ENCODE measurements at places on chromosomes 4 and X.

GRCh38 chr4:40789031-40789430 is 39.3 kb downstream of the NSUN7 start:
- DNase-seq, result no peak

GRCh38 chr4:41205130-41205529 is 9.2 kb downstream of the APBB2 start:
- DNase-seq, result no peak

GRCh38 chrX:110123331-110123782 is 120.4 kb downstream of the TMEM164 start:
- no peak for DNase-seq

- no peak for DNase-seq
Observed at GRCh38 chr4:1413204-1413663, 7.0 kb upstream of the NKX1-1 start.

- DNase-seq, result no peak
Observed at GRCh38 chr4:6781561-6781960, 966 bp upstream of the KIAA0232 start.

- DNase-seq, result no peak
Observed at GRCh38 chrX:37357436-37357835, 8.3 kb downstream of the PRRG1 start.

GRCh38 chr4:147334478-147334877 is 146.4 kb upstream of the EDNRA start:
- no peak for DNase-seq

GRCh38 chr4:75639124-75639695 is 8.9 kb upstream of the CDKL2 start:
- no peak for DNase-seq

GRCh38 chr4:74006009-74006476 is 7.6 kb upstream of the CXCL5 start:
- DNase-seq, result no peak

DNA sequence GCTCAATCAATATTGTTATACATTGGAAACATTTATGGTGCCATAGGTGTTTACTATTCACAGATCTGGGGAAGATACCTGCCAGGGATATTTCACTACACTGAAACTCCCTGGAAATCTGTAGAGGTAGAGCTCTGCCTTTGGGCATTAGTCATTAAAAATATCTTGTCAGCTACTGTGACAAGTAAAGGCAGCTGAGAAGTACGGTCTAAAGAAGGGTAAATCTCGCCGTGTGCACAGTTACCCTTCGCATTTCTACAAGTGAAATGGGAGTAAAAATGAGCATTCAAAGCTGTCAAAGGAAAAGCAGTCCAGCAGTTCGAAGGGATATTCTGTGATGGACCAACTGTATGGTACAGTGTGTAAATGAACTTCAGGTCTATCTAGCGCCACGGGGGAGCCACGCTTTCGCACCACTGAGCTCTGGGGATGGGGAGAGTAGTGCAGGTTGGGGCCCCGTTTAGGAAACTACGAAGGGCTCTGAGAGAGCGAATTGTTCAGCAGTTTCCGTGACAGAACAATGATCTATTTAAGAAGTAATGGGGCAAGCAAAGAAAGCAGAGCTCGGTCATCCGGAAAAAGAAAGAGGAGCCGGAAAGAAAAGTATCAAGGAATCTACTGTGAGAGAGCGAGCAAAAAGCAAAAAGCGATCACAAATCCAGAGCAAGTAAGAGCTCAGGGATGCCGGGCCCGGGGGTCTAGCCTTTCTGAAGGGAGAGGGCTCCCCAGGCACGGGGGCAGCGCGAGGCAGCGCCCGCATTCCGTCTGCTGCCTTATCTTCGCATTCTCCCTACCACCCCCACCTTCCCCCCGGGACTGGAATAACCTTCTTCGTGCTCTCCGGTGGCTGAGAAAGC is 646 bp downstream of the TIGD4 start:
- peak; percentile 16 for DNase-seq

DNA sequence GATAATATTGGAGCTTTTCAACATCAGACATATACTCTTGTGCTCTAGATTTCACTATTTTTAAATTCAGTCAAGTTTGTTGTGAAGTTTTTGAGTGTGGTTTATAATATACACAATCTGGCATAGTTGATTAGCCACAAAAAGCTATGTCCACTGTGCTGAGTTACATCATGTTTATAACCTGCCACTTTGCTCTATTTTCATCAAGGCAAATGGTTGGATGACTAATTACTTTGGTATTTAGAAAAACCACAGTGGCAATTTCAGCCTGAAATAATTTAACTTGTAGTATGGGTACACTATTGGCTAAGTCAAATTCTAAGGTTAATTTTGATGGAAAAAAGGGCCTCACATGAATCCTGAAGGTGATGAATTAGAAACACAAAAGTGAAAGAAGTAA is 262.6 kb downstream of the C4orf33 start:
- no peak for DNase-seq

- DNase-seq, result no peak
Observed at GRCh38 chr4:2500547-2500946, 31.6 kb downstream of the RNF4 start.

DNA sequence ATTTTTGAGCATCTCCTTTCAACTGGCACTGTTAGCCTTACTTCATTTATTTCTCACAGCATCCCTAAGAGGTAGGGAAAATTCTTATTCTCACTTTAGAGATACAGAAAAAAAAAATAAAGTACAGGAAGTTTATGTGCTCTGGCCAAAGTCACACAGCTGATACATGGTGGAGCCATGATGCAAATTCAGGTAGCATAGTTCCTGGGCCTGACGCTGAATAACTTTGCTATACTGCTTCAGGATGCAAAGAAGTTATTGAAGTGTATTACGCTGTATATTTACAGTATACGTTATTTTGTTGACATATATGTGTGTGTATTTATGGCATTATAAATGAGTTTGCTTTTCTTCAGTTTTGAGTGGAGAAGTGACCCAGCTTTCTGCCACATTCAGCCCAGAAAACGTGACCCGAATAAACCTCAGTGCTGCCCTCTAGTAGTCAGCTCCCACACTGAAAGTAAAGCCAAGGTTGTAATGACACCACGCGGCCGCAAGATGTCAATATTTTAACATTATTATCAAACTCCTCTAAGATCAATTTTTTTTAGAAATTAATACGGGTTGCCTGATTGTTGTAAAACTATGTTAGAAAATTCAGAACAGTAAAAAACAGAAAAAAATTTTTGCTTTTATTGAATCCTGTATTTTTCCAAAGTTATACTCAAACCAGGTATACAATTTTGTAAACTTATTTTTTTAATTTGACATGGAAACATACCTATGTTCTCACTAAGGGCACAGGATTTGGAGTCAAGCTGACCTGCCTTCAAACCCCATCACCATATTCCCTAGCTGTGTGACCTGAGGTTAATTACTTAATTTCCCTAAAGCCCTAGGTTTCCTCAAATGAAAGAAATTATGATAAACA is 3.8 kb upstream of the GUCY2F start:
- DNase-seq, result no peak

DNA sequence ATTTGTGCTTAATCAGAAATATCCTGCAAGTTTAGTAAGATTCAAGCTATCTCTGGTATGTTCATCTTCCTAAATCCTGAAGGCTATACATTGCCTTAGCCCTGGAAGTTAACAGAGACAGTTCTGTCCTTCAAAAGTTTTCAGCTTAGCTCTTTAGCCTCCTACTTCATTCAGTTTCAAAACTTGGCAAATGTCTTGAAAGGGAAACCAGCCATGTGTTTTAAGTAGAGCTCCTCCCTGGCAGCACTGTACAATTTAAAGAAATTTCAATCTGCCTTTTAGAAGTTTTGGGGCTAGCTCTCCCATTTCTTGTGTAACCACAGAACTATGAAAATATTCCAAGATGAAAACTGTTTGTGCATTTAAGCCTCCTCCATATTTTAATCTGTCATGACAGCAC is 47.0 kb downstream of the FANCB start:
- DNase-seq, result no peak

DNA sequence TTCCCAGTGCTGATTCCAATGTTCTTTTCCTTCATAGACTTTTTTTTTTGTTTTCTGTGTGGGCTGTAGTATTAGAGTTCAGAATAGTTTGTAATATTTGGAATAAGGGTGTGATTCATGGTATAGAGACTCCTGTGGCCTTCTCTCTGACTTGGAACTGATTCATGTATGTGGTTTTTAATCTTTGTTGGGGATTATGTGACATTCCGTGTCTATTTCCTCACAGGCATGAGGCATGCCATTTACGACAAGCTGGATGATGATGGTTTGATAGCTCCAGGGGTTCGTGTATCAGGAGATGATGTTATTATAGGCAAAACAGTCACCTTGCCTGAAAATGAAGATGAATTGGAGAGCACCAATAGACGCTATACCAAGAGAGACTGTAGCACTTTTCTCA is 44.4 kb downstream of the POLR2B start:
- DNase-seq, result no peak

DNA sequence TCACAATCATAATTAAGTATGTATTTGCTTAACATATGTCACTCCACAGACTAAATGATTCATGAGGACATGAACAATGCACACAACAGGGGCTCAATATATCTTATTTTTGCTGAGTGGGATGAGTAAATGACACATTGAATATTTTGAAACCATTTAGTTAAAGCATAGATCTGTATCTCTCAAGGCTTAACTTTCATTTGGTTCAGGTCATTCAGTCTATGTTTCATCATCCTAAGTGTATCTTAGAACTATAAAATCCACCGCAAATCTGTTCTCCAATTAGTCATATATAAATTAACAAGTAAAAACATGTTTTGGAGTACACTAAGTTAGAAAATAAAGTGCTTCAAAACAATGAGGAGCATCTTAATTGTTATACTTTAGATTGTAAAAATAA is 45.8 kb downstream of the AREG start:
- DNase-seq, result no peak
